ENCODE measurements at places on chromosomes 11 and 22.

- no peak for DNase-seq
These were observed 54.5 kb upstream of the FBXO3 start for GRCh38 chr11:33828604-33829429.

- DNase-seq = no peak
These were observed 7.8 kb downstream of the DCDC1 start for GRCh38 chr11:31361743-31362142.

DNA sequence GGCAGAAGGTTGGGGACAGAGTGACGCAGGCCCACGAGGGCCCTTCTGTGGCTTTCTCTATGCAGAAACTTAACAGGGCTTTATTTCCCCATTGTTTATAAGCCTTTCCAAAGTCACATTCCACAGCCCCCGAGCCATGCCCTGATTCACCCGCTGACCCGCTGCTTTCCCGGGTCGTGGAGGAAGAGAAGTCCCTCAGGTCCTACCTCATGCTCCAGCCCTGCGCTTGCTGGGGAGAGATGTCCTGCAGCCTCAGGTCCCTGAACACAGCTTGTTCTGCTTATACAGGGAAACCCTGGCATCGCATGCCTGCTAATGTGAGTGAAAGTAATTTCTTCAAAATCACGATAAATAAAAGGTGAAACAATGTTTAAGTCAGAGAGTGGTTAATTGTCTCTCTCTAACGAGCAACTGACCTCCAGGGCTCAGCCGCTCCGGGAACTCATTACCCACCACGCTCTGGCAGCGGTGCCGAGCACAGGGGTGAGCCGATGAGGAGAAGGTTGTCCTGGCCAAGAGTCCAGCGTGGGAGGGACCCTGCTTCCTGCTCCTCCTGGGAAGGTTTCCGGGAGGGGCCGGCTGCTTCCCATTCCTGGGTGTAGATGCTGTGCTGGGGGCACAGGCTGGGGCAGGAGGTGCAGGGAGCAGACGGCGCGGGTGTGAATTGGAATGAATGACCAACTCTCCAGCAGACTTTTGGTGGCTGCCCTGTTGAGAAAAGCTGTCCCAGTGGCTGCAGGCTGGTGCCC is 595.2 kb downstream of the BRD1 start:
- no peak for DNase-seq

- DNase-seq = no peak
These were observed 14.0 kb upstream of the ARHGAP8 start for GRCh38 chr22:44738347-44738715.

- DNase-seq = no peak
These were observed 171.2 kb downstream of the CTTN start for GRCh38 chr11:70569618-70569890.

GRCh38 chr11:3920148-3920852 is 64.8 kb downstream of the STIM1 start:
- peak; percentile 75 for DNase-seq

DNA sequence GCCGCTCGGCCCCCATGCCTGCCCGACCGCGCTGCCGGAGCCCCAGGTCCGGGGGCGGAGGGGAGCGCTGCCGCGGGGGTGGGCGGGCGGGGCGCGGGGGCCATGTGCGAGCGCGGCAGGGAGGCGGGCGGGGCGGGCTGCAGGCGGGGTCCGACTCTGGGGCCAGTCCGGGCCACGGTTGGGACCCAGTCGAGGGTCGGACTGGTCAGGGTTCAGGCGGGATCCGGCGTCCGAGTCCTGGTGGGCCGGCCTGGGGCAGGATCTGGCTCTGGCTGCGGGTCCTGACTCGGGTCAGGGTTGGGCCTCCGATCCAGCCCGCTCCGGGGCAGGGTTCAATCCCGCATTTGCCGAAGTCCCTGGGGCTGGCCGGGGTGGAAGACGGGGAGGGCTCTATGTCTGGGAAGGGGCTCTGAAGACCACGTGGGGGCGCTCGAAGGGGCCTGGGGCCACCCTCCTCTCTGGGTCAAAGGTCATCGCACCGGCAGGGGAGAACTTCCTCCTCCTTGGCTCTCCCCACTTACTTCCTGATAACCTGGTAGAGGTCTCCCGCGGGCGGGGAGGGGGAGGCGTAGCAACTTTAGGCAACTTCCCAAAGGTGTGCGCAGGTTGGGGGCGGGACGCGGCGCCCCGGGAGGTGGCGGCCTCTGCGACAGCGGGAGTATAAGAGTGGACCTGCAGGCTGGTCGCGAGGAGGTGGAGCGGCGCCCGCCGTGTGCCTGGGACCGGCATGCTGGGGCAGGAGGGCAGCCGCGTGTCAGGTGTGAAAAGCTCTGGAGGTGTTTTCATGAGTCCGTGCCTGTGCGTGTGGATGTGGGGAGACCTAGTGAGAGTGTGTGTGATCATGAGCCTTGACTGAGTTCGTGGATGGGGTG is 603 bp downstream of the ESRRA start:
- peak; percentile 64 for DNase-seq

DNA sequence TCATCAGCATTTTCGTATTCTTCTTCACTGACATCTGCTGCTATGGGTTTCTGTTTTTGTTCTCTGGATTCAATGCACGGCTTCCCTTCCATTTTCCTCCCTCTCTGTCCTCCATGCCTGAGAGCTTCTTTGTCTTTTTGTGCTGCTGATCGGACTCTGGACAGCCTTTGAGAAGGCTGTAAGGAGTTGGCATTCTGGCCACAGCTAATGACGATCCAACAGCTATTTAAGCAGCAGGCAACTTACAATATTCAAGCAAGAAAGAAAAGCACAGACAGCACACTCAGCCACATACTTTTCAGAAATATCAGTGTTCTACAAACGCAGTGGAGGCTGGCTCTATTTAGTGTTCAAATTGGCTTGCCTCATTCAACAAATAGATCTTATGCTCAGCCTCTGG is 60.9 kb upstream of the ZC3H12C start:
- DNase-seq = no peak

GRCh38 chr11:14270690-14271542 is 88.1 kb downstream of the RRAS2 start:
- DNase-seq = no peak

- no peak for DNase-seq
These were observed 16.3 kb downstream of the ST14 start for GRCh38 chr11:130175898-130176297.

DNA sequence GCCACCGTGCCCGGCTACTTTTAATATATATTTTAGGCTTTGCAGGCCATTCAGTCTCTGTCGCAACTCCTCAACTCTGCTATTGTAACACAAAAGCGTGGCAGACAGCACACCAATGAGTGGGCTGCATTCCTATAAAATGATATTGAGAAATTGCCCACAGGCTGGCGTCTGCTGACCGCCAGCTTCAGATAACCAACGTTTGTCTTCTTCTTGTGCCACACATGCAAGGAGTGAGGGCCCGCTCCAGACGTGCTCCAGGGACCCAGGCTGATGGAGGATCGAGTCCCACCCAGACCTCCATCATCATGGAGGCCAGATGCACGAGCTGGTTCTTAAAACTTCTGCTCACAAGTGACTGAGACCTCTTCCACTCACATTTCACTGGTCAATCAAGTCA is 35.4 kb upstream of the LINC01488 start:
- DNase-seq = no peak

DNA sequence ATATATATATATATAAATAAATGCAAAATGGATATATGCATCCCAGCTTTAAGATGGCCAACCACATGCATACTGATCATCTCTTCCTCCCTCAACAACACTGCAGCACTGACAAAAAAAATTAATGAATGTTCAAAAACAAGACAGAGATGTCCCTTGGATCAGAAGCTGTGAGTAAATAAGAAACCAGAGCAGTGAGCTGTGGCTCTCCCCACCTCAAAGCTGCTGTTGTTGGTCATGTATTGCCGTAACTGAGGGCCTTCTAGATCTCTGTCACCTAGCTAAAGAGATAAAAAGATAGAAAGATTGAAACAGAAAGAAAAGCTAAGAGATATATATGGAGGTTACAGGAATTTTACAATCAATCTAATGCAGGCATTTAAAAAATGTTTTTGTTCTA is 15.5 kb upstream of the TMEM135 start:
- no peak for DNase-seq

GRCh38 chr11:64250415-64251015 is 815 bp upstream of the PLCB3 start:
- DNase-seq = no peak

- no peak for DNase-seq
These were observed 89.7 kb downstream of the GRAMD1B start for GRCh38 chr11:123519797-123520193.

DNA sequence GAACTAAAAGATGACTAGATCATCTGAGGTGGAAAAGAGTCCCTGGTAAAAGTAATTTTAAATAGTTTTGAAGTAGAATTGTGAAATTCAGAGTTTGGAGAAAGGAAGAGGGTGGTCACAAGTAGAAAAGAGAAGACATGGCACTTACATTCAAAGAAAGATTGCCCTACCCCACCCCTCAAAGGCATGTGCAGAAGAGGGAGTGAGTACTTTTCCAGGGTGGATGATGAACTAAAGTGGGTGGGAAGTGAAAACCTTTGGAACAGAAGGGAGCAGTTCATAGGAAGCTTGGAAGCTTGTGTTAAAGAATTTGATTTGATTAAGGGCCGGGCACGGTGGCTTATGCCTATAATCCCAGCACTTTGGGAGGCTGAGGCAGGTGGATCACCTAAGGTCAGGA is 23.6 kb downstream of the SREBF2 start:
- no peak for DNase-seq

DNA sequence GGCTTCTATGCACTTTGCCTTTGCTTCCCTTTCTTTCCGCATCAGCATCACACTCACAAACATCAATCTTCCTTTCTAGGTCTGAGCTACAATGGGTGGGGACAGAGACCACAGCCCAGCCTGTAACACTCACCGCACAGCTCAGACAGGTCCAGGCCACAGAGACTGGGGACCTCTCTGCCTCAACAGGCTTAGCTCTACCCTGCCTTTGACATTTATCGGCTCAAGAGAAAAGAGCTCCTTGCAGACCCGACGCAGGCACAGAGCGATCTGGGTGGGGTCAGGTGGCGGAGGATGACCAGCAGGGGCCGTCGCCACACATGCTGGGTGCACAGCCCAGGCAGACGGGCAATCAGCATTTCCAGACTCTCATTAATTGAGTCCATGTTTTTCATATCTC is 837.3 kb downstream of the TBC1D22A start:
- DNase-seq = no peak

DNA sequence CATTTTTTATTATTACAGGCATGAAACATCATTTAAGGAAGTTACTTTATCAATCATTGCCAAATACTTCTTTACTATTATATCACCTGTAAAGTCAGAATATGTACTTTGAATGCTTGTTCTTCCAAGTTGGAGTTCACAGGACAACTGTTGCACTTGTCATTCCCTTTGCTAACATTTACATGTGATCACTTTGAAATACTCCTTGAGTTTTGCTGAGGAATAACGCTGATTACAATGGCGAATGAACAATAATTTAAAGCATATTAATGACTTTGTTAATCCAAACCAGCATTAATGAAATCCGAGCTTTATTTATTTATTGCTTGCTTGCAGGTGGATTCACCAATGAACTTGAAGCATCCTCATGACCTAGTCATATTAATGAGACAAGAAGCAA is 20.2 kb downstream of the TTC17 start:
- DNase-seq = no peak

- DNase-seq = no peak
These were observed 73.8 kb upstream of the RTL6 start for GRCh38 chr22:44571566-44572413.

GRCh38 chr22:44023404-44024287 is 456 bp upstream of the PARVB start:
- no peak for DNase-seq

DNA sequence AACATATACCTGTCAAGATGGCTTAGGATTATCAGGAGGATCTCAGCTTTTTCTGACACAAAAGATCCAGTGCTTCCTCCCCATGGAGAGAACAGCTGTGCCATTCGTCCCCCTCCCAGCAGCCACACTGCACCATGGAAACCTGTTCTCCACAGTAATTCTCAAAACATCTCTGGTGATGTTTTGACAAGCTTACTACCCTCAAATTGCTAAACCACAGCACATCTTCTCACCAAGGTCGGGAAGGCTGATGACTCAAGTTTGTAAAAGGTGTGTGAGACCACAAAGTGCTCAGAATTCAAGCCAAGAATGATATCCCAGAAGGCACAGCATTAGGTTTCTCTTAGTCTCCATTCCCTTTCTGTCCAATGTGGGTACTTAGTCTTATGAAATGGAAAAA is 3.9 kb upstream of the RAB38 start:
- no peak for DNase-seq

DNA sequence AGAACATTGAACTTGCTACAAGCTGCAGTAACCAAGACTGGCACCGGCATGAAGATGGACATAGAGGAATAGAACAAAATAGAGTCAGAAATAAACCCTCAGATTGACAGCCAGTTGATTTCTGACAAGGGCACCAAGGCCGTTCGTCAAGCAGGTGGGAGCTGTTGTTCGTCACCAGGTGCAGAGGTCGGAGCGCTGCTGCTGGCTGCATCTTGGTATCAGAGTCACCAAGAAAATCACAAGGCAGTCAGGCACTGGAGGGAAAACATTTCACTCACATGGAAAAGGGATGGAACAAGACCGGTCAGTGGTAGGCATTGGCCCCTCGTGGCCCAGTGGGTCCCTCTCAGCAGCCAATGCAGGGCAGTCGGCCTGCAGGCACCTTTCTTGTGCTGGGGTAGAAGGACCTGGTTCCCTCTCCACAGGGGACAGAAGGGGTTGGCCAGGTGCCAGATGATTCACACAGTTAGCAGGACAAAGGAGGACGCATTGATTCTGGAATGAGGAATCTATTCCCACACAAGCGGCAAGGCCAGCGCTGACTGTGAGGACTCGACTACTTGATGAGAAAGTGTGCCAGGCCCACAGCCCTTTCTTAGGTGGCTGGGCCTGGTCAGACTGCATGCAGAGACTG is 115.8 kb upstream of the FGF3 start:
- DNase-seq = no peak

DNA sequence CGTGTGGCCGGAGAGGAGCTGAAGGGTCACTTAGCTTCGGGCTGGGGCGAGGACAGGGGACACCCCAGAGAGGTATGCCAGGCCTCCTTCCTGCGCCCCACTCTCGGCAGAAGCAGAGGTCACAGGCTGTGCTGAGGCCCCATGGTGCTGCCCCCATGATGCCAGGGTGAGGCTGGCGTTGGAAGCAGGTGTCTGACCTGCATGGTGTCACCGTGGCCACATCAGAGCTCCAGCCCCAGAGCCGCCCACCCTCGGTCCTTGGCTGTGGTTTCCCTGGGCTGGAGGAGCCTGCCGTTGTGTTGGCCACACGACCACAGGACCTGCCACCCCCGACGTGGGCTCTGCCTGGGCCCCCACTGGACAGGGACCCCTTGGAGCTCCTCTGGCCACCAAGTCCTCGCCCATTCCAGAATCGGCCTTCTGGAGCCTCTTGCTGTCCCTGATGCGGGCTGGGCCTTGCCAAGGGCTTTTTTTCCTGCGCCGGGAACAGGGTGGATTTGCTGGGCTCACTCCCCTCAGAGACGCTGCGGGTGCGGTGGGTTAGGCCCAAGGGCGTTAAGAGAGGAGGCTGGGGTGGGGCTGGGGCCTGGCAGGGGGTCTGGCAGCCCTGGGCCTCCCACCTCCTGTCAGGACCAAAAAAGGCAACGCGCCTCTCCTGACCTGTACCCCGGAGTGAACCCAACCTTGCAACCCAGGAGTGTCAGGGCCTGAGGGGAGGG is 8.2 kb upstream of the TSSC4 start:
- no peak for DNase-seq

All from activated CD4-positive, alpha-beta T cell treated with anti-CD3 and anti-CD28 coated beads, Interleukin-2, amount 50 U/mL, for 4 hours (primary cell).